Endothelial cell (in vitro differentiated cells): ENCODE measurements at places on chromosomes 5 and 9. TPM values are rescaled to one million over a fixed set of nuclear protein-coding genes. Genes with fewer than 3 reads are reported as not detected.

- DNase-seq = no peak
Observed at GRCh38 chr5:1270933-1271914, 23.6 kb downstream of the TERT start.

The RIC1 gene
- total RNA-seq = 20.4 TPM

DNA sequence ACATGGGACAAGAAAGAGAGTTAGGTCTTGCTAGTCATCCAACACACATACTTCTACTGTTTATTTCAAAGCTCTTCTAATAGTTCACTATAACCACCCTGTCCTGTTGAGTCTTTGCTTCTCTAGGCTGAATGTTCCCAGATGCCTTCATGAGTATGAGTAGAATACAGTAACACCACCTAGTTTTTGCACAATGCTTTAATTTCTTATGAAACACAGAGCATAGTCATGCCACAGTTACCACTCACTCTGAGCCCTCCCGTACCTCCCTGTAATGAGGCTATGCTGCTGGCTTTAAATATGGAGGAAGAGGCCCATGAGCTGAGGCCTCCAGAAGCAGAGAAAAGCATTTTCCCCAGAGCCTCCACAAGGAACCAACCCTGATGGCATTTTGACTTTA, 75.0 kb upstream of the SLC1A3 start:
- no peak for DNase-seq

The CYSRT1 gene
- 1.4 TPM for total RNA-seq

DNA sequence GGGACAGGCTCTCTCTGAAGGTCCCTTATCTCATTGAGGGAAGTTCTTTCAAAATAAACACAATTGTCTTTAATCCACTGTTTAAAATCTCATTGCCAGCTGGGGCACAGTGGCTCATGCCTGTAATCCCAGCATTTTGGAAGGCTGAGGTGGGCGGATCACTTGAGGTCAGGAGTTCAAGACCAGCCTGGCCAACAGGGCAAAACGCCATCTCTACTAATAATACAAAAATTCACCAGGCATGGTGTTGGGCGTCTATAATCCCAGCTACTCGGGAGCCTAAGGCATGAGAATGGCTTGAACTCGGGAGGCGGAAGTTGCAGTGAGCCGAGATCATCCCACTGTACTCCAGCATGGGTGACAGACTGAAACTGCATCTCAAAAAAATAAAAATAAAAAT, 8.3 kb upstream of the NDFIP1 start:
- no peak for DNase-seq

DNA sequence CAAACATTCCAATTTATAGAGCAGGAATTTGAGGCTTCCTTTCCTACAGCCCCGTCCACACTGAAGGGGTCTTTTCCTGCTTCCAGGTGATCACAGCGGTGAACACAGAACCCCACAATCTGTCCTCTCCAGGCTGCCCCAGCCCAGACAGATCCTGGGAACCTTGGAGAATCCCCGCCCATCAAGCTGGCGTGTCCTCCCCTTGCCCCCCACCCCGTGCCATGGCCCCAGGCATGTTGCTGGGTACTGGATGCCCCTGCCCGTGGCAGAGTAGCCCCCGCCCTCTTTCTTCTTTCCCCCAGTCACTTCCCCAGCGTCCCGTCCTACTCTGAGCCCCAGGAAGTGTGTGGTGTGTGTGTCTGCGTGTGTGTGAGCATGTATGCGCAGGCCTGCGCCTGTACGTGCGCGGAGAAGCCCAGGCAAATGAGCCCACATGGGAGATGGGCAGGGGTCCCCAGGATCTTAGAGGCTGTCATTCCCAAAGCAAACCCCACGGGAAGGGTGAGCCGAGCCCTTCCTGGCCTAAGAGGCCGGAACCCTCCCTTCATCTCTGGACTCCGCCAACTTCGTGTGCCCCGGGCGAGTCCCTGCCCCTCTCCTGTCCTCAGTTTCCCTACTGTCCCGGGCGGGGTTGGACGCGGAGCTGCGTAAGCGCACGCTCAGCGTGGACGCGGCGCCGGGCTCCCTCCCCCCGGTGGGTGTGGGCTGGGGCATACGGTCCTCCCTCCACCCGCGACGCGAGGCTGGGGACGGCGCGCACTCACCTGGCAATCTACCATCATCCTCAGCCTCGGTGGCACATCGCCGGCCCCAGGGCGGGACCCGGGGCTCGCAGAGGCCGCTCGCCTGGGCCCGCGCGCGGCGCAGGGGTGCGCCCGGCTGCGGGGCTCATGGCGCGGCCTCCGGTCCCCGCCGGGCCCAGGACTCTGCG, 15.2 kb downstream of the GBGT1 start:
- DNase-seq = peak; percentile 41

The FAM81B gene
- 1.2 TPM for total RNA-seq

GRCh38 chr9:86732514-86733171, 214.7 kb downstream of the GAS1 start:
- DNase-seq = no peak

DNA sequence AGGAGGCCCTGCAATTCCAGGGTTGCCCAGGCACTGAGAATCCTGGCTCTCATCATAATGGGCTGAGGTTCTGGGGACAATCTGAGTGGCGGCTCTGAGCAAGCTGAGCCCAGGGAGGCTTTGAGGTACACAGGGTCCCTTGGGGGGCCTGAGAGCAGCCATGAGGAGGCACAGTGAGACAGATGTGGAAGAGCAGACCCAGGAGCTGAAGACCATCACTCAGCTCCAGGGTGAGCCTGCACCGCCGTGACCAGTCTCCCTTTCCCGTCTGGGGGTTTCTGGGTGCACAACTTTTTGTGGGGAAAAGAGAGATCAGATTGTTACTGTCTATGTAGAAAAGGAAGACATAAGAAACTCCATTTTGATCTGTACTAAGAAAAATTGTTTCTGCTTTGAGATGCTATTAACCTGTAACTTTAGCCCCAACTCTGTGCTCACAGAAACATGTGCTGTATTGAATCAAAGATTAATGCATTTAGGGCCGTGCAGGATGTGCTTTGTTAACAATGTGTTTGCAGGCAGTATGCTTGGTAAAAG, at the start of gene CCDC183:
CCDC183 (plus strand) TSS at position 101 of the 537 bp plus-strand sequence; CDS start at position 161, 60 bp downstream.
- no peak for DNase-seq

GRCh38 chr9:35903049-35903448, 3.0 kb upstream of the HRCT1 start:
- DNase-seq = peak; percentile 45

GRCh38 chr5:169423580-169424278, 122.8 kb upstream of the SLIT3 start:
- no peak for DNase-seq

The CAMK4 gene
- 34.5 TPM for total RNA-seq

GRCh38 chr5:124182133-124182532, 564.3 kb downstream of the ZNF608 start:
- no peak for DNase-seq

GRCh38 chr9:71760901-71761300, 7.4 kb downstream of the CEMIP2 start:
- DNase-seq = no peak

DNA sequence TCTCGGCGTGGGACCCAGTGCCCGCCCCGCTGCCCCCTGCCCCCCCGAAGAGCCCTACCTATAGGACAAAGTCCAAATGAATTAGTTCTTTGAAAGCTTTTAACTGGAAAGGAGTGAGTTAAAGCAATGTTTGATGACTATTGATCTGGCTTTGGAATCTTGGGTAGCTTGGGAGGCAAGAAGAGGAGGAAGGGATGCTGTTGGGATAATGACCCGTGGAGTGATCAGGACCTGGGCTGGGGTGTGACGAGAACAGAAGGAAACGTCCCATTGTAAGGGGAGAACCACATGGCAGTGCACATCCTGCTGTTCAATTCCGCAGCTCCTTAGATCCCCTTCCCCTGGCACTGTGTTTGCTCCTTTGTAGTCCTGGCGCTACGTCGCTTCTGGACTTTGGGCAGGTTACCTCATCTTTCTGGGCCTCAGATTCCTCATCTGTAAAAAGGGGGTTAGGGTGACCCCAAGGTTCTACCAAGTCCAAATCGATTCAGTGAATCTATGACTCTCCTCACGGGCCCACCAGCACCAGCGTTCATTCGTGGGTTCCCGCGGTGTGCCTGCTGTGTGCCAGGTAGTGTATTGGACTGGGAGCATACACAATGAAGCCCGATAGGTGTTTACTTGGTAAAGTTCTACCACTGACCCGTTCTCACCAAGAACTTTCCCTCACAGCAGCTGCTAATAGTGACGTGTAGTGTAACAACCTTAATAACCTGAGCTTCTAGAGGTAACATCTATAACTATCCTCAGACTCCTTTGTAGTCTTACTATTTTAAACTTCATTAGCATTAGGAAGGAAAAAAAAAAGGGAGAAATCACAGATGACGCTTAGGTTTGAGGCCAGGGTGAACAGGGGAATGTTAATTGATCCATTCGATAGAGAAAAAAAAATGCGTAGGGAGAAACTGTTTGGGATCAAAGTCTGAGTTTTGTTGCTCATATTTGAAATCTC, 1.1 kb upstream of the NADK2 start:
- DNase-seq = peak; percentile 15

DNA sequence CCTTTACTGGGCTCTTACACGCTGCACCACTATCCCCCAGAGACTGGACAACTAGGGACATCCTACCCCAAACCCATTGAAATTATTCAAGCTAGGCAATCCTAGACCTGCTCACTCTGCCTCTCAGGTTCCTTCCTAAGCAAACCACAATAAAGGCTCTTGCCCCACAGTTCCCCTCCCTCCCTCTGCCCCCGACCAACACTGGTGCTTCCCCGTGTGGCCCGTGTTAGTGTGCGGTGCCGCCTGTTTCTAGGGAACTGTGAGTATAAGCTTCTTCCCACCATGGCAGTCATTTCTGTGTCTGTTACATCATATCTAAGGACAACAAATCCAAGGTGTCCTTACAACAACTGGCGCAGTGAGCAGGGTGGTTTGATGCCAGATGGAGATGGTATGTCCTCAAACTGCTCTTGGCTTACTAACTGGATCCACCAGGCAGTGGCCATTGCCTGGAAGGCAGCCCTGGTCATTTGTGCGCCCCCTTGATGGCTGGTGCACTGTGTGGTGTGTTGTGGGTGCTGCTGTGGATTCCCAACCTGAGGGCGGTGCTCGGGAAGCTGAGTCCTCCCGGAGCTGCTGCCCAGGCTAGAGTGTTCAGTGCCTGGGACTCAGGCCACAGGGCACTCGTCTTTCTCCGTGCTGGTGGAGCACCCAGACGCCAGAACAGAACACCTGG, 8.4 kb upstream of the MXD3 start:
- no peak for DNase-seq

The SOHLH1 gene
- total RNA-seq = 0.18 TPM

- no peak for DNase-seq
Observed at GRCh38 chr5:139196296-139196956, 1.7 kb downstream of the SIL1 start.

- DNase-seq = no peak
Observed at GRCh38 chr5:155017610-155018009, 4.1 kb downstream of the KIF4B start.

The COQ4 gene
- total RNA-seq = 46.6 TPM

GRCh38 chr5:155069961-155070360, 56.4 kb downstream of the KIF4B start:
- DNase-seq = no peak

GRCh38 chr5:134374232-134374631, 2.9 kb downstream of the UBE2B start:
- no peak for DNase-seq

The PCDHA11 gene
- total RNA-seq = 7.8 TPM

DNA sequence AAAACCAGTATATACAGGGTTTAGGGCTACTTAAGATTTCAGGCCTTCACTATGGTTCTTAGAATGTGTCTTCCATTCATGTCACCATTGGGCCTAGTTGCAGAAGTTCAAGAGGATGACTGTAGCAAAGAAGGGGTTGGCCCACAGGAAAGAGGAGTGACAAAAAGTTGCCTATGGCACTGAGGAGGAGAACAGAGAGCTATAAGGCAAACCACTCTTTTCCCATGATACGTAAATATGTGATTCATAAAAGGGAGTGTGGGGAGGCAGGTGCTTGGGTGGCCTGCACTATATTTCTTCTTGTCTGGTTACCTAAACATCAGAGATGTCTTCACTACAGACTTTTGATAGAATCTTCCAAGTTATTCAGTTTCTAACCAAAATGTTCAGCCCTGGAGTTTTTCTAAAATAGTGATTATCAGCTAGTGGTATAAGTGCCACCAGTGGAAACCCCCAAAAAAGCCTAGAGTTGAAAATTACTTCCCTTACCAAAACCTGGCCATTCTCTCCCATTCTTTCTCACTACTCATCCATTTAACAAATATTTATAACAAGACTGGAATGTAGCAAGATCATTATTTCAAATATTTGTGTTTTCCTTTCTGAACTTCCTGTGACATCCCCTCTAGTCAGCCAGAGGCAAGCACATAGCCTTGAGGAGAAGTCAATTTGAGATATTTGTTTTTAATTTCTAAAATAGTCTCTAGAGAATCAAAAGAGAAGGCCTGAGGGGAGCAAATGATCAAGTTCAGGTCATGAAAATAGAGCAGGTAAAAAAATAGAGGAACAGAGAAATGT, 367.4 kb downstream of the EFNA5 start:
- no peak for DNase-seq

- DNase-seq = no peak
Observed at GRCh38 chr5:143237664-143238063, 165.8 kb downstream of the NR3C1 start.

DNA sequence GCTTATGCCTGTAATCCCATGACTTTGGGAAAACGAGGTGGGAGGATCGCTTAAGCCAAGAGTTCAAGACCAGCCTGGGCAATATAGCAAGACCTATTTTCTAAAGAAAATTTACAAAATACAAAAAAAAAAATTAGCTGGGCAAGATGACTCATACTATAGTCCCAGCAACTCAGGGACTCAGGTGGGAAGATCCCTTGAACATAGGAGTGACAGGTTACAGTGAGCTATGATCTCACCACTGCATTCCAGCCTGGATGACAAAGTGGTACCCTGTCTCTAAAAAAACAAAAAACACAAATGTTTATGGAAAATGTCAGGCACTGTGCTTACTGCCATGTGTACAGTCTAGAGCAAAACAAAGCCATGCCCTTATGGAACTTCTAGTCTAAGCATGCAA, 823.3 kb upstream of the DMAC1 start:
- no peak for DNase-seq

The LPAR1 gene
- 5.6 TPM for total RNA-seq

GRCh38 chr5:63128018-63128417, 549.4 kb downstream of the LRRC70 start:
- DNase-seq = no peak

GRCh38 chr9:19379283-19379682, 753 bp downstream of the RPS6 start:
- DNase-seq = no peak

GRCh38 chr9:74846766-74847165, 41.0 kb downstream of the TRPM6 start:
- no peak for DNase-seq

The TAS2R1 gene
- total RNA-seq = not detected

The SNCB gene
- 0.80 TPM for total RNA-seq

The TSSK1B gene
- total RNA-seq = not detected

The GPX3 gene
- total RNA-seq = 32.5 TPM

The CLIC3 gene
- not detected for total RNA-seq

The SMAD5 gene
- total RNA-seq = 68.5 TPM

GRCh38 chr5:38382898-38383297, 124.5 kb downstream of the EGFLAM start:
- DNase-seq = peak; percentile 74
